Activated naive CD4-positive, alpha-beta T cell treated with anti-CD3 and anti-CD28 coated beads, Interleukin-2, amount 10 ng/mL, durations not matched to agents 7 days and 5 days (primary cell): ENCODE measurements at places on chromosomes 6 and 20.

- H3K4me1 ChIP-seq, result no peaks in the 10 kb centered on the region
- no peak overlapping the region for H3K27ac ChIP-seq
- no peaks in the 10 kb centered on the region for H3K27me3 ChIP-seq
- no peak overlapping the region for H3K4me3 ChIP-seq
Observed at GRCh38 chr6:127383988-127384387, 40.6 kb upstream of the ECHDC1 start.

DNA sequence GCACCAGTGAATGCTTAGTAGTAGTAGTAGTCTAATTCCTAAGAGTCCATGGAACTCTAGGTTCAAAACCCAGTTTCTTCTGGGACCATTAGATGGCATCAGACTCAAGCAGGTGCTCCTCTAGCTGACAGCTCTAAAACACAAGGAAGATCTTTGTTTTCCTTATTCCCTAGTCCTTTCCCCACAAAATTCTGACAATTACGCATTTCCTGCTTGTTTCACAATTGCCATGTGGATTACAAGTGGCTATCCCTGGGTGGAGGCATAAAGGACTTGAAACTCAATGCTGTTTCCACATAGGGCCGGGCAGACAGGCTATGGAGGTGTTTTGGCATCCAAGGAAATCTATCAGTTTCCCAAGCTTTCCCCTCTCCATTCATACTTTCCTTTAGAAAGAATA, 9.2 kb upstream of the HLA-DOB start:
- peaks cover 22% of the 10 kb centered on the region for H3K4me1 ChIP-seq
- no peak overlapping the region for H3K4me3 ChIP-seq

- H3K4me3 ChIP-seq, result no peak overlapping the region
- H3K4me1 ChIP-seq, result no peaks in the 10 kb centered on the region
- no peaks in the 10 kb centered on the region for H3K27me3 ChIP-seq
- no peaks in the 10 kb centered on the region for H3K36me3 ChIP-seq
- no peak overlapping the region for H3K27ac ChIP-seq
Observed at GRCh38 chr6:12474167-12475140, 184.3 kb downstream of the EDN1 start.

- DNase-seq, result peak; percentile 14
- peaks cover 7% of the 10 kb centered on the region for H3K4me1 ChIP-seq
- H3K27me3 ChIP-seq, result peaks cover 39% of the 10 kb centered on the region
- no peaks in the 10 kb centered on the region for H3K36me3 ChIP-seq
- H3K27ac ChIP-seq, result no peak overlapping the region
Observed at GRCh38 chr6:32200711-32201475, 8.4 kb upstream of the GPSM3 start.

- DNase-seq, result no peak
- H3K4me1 ChIP-seq, result no peaks in the 10 kb centered on the region
- H3K27me3 ChIP-seq, result no peaks in the 10 kb centered on the region
- H3K36me3 ChIP-seq, result no peaks in the 10 kb centered on the region
- no peak overlapping the region for H3K4me3 ChIP-seq
Observed at GRCh38 chr20:22446613-22447446, 137.5 kb downstream of the FOXA2 start.

DNA sequence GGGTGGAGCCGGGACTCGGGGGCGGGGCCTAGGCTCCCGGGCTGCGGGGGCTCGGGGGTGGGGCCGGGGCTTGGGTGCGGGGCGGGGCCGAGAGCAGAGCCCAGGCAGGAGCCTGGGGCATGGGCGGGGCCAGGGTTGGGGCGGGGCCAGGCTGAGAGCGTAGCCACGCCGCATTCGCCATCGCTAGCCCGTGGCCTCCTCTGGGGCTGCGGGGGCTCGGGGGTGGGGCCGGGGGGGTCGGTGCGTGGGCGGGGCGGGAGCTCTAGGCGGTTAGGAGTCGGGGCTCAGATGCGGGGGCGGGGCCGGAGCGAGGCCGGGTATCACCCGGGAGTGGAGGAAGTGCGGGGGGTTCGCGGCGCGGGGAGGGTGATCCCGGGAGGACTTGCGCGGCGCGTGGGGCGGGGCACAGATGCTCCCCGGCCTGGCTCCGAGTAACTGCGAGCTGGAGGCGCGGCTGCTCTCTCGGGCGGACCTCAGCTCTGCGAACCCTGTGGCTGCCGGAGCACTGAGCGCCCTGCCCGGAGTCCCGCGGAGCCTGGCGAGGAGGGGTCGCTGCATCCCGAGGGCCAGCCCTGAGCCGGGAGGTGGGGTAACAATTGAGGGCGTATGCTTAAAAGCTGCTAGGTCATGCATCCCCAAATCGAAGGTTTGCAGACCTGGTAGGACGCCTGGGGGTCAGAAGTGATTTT, 434 bp upstream of the ECI2 start:
- peaks cover 18% of the 10 kb centered on the region for H3K36me3 ChIP-seq
- peak; percentile 94 for DNase-seq
- peak overlapping the region; percentile 83 for H3K27ac ChIP-seq
- peak overlapping the region; percentile 79 for H3K4me3 ChIP-seq
- H3K4me1 ChIP-seq, result peaks cover 22% of the 10 kb centered on the region

DNA sequence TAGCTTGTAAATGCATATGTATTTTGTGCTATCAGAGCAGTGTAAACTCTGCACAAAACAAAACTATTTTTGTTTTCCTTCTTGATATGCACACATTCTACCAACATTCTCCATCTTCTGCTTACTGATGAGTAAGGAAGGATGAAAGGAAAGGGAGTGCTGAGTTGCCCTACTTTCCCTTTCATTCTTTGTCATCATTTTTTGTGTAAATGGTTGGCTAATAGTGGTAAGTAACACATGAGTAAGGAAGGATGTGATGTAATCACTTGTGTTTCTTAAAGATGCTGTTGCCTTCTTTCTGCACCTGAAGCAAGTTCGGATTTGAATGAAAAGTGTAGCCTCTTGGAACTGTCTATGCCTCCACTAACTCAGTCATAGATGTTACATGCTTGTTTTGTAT, 4.6 kb upstream of the REV3L start:
- H3K36me3 ChIP-seq, result peaks cover 10% of the 10 kb centered on the region
- no peaks in the 10 kb centered on the region for H3K27me3 ChIP-seq
- no peak for DNase-seq
- H3K4me1 ChIP-seq, result peaks cover 40% of the 10 kb centered on the region

DNA sequence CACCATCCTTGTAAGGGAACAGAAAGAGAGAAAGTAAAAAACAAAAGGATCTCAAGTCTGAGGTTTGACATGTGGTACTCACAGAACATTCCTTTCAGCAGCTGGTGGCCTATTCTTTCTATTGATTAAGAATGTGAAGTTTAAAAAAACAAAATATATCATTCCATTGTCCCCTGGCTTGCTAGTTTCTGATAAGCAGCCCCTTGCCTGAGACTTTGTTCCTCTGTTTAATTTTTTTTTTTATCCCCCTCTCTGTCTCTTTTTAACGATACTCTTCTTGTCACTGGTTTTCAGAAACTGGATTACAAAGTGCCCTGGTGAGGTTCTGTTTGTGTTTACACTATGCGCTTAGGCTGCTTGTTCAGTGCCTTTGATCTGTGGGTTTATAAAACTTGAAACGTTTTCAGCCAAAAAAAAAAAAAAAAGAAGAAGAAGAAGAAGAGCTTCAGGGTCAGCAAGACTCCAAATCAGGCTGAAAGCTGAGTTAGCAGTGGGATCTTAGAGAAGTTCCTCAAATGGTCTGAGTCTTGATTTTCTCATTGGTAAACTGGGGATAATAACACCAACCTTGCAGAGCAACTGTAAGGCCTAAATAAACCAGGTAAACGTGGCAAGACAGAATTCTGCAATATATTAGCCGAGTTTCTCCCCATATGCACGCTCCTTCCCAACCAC, 45.1 kb upstream of the SLC22A23 start:
- no peaks in the 10 kb centered on the region for H3K36me3 ChIP-seq
- no peak for DNase-seq
- peaks cover 16% of the 10 kb centered on the region for H3K27me3 ChIP-seq
- H3K4me3 ChIP-seq, result no peak overlapping the region
- H3K4me1 ChIP-seq, result no peaks in the 10 kb centered on the region

GRCh38 chr20:17298171-17298570, 71.3 kb downstream of the PCSK2 start:
- H3K36me3 ChIP-seq, result no peaks in the 10 kb centered on the region
- DNase-seq, result no peak
- H3K4me3 ChIP-seq, result no peak overlapping the region

DNA sequence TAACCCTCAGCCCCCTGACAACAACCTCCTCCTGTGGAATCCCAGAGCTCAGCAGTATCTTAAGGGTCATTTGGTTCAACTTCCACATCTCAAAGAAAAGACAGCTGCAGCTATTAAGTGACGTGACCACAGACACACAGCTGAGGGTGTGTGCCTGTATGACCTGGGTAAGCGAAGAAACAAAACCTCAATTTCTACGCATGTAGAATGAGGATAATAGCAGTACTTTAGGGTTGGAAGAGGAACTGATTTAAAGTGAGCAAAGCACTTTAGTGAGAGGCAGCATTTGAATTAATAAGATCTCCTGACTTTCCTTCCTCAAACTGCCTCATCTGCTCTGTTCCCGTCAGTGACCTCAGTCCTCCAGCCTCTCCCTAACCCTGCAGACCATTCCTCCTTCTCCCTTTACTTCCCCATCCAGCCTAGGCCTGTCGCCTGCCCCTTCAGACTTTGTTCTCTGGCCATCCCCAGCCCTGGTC, 6.8 kb upstream of the ARMC2 start:
- no peak for DNase-seq
- H3K36me3 ChIP-seq, result no peaks in the 10 kb centered on the region
- peaks cover 59% of the 10 kb centered on the region for H3K27me3 ChIP-seq
- peaks cover 25% of the 10 kb centered on the region for H3K4me1 ChIP-seq
- no peak overlapping the region for H3K4me3 ChIP-seq

GRCh38 chr20:63061771-63062100, 55.0 kb upstream of the BHLHE23 start:
- peak; percentile 0 for DNase-seq
- no peak overlapping the region for H3K27ac ChIP-seq
- no peaks in the 10 kb centered on the region for H3K36me3 ChIP-seq
- H3K4me3 ChIP-seq, result no peak overlapping the region
- no peaks in the 10 kb centered on the region for H3K27me3 ChIP-seq
- H3K4me1 ChIP-seq, result no peaks in the 10 kb centered on the region

DNA sequence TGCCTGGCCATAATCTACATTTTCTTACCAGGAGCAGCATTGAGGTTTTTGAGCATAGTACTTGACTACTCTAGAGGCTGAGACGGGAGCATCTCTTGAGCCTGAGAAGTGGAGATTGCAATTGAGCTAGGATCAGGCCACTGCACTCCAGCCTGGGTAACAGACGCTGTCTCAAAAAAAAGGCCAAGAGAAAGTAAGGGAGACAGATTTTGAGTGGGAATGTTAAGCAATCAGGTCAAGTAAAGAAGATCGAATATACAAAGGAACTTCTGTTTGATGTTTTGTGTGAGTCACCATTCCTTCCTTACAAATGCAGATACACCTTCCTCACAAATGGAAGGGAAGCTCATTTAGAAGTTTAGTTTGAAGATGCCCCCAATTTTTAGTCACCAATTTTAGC, 4.4 kb downstream of the PNRC1 start:
- peaks cover 8% of the 10 kb centered on the region for H3K27me3 ChIP-seq
- H3K4me1 ChIP-seq, result peaks cover 35% of the 10 kb centered on the region
- peak overlapping the region; percentile 33 for H3K4me3 ChIP-seq
- peak overlapping the region; percentile 25 for H3K27ac ChIP-seq

- peaks cover 15% of the 10 kb centered on the region for H3K27me3 ChIP-seq
- no peak for DNase-seq
- no peaks in the 10 kb centered on the region for H3K36me3 ChIP-seq
- no peak overlapping the region for H3K27ac ChIP-seq
Observed at GRCh38 chr6:36586606-36587005, 7.6 kb upstream of the SRSF3 start.

GRCh38 chr20:32070690-32071213, 18.7 kb downstream of the HCK start:
- H3K4me1 ChIP-seq, result no peaks in the 10 kb centered on the region
- no peak overlapping the region for H3K4me3 ChIP-seq
- H3K27me3 ChIP-seq, result peaks cover 20% of the 10 kb centered on the region
- H3K27ac ChIP-seq, result no peak overlapping the region
- no peaks in the 10 kb centered on the region for H3K36me3 ChIP-seq

DNA sequence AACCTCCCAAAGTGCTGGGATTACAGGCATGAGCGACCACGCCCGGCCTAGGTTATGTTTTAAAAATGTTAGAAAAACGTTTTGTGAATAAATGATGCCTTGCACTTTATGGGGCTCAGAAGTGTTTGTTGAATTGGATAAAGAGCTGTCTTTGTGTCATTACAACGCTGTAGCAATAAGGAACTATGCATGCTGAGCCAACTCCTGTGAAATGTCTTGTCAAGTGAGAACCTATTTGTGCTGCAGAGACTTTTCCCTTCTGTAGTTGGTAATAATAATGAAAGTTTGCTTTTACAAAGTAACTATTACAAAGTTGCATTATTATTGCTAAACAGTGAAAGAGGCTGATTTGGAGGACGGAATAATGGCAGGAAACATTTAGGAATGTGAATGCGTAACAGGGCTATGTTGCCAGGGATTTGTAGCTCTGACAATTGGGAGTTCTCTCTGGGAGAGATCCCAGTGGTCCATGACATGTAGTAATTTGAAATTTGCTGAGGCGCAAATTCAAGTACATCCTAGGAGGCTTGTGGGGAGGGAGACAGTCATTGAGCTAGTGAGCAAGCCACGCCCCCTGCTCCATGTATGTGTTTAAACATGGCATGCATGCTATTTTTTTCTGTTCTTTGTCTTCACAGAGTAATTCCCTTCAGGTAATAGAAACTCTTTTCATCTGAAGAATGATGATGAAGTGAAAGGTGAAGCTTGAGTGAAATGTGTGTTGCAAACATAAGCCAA, 16.8 kb upstream of the BICRAL start:
- H3K36me3 ChIP-seq, result peaks cover 30% of the 10 kb centered on the region
- peaks cover 10% of the 10 kb centered on the region for H3K4me1 ChIP-seq
- no peak overlapping the region for H3K4me3 ChIP-seq

- no peak overlapping the region for H3K4me3 ChIP-seq
- no peaks in the 10 kb centered on the region for H3K36me3 ChIP-seq
- H3K27me3 ChIP-seq, result no peaks in the 10 kb centered on the region
- no peak overlapping the region for H3K27ac ChIP-seq
- DNase-seq, result no peak
Observed at GRCh38 chr6:29294499-29294914, 7.0 kb upstream of the OR14J1 start.

- H3K4me1 ChIP-seq, result peaks cover 11% of the 10 kb centered on the region
- H3K36me3 ChIP-seq, result no peaks in the 10 kb centered on the region
- no peak overlapping the region for H3K27ac ChIP-seq
- DNase-seq, result no peak
Observed at GRCh38 chr20:671252-672030, 4.2 kb downstream of the SCRT2 start.

DNA sequence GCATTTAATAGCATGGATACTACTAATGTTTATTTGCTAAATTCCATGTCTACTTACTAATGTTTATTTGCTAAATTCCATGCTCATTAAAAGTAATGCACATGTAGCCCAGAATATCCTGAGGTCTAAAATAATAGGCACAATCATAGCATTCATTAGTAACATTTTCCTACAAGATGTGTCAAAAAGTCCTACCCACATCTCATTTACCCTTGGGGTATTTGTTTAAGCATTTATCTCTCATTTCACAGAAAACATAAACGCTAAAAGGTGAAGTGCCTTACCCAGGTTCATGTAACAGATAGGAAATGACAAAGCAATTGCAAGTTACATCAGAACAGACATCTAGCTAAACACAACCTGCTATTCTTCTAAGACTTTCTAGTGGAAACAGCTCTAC, 457.1 kb downstream of the HACE1 start:
- no peak overlapping the region for H3K4me3 ChIP-seq
- no peak overlapping the region for H3K27ac ChIP-seq
- no peaks in the 10 kb centered on the region for H3K36me3 ChIP-seq
- no peaks in the 10 kb centered on the region for H3K4me1 ChIP-seq
- H3K27me3 ChIP-seq, result no peaks in the 10 kb centered on the region
